ENCODE measurements at places on chromosomes 5 and 9.

DNA sequence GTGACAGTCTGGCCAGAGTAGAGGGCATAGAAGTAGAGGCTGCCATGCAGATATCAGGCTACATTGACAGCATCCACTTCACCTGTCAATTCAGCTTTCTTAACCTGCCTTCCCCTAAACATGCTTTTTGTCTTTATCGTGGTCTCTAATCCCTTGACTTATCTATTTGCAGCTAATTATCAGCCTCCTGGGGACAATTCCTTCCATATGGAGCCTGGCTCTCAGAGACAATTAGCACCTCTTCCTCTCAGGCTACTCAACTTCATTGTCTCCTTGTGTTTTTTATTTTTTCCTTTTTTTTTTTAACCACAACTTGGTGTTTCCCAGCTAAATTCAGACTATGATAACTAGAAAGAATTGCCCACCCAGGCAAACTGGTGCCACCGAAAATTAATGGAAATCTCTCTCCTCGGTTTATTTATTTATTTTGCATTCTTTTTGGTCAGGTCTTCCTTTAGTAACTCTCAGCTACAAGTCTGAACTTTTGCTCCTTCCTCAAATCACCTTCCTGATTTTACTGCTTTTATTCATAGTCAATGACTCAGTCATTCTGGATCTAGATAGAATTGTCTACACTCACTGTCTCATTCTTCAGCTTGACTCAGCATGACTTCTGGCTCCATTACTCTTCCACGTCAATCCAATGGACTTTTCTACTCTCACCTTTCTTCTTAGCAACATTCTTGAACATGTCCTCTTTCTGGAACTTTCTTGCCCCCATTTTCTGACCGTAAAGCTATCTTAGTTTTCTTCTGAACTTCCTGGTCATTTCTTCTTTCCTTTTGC, 63.0 kb upstream of the BASP1 start:
- DNase-seq = peak; percentile 91

DNA sequence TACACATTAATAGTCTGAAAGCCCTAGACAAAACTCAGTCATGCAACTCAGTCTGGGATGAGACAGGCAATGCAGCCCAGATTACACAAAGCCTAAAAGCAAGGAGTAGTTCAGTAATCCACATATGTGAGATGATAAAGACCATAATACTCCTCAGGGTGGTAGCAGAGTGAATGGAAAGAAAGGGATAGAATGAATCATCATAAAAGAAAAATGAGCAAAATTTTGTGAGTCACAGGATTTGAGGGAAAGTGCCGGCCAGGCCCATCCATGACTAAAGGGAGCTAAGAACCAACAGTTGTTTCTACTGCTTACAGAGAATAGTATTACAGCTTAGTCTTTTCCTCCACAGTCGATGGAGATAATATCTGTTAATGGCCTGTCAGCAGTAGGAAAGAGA, 90.0 kb upstream of the POU5F2 start:
- DNase-seq = peak; percentile 93

GRCh38 chr5:135233477-135233876, 165.6 kb downstream of the MACROH2A1 start:
- DNase-seq = no peak

GRCh38 chr9:89999176-89999533, 394.3 kb downstream of the GADD45G start:
- DNase-seq = no peak

DNA sequence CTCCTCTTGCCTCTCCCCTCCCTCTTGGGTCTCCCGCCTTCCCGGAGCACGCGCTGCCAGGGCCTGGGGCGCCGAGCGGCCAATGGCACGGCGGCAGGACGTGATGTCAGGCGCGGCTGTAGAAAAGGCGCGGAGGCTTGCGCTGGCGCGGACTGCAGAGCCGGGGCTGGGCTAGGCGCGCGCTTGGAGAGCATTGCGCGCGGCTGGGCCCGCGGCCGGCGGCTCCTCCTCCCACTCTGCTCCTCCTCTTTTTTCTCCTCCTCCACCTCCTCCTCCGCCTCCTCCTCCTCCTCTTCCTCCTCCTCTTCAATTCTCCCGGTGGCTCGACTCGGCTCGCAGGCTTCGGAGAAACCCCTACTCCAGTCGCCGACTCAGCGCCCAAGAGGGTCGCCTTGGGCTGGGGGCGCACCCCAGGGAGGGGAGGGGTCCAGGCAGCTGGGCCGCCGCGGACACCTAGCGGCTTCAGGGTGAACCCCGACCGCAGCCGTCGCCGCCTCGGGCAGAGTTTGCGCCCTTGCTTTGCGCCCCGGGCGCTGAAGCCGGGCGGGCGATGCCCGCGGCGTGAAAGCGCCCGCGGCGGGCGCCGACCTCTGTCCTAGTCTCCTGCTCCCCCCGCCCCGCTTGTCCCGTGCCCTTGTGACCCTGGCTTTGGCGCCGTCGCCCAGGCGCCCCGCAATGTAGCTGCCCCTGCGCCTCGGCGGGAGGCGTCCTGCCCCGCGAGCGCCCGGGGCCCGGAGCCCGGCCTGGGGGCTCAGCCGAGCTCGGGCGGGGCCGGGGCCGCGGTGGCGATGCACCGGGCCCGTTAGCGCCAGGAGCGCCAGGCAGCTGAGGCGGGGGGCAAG, at the start of gene LHX2:
TSS of gene LHX2 (plus strand) at position 309 of the 842 bp plus-strand sequence. CDS start 581 bp downstream, outside the sequence.
- DNase-seq = peak; percentile 89

DNA sequence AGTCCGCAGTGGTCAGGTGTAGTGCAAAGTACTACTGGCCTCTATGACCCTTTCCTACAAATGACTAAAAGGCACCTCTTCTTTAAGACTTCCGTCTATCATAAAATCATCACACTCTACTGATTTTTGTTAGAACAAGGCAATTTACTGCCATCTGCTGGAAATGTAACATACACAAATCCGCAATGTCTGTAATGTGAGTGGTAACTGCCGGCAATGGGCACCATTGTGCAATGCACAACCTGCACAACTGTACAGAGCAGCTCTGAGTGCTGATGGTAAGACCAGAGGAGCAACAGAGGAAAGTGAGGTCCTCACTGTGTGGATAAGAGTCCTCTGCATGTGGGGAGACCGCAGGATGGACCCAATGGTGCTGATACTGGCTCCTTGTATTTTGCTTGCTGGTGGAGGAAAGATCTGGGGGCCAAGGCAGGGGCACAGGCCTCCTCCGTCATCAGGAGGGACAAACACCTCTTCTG, 103.7 kb downstream of the ATPSCKMT start:
- DNase-seq = peak; percentile 49

DNA sequence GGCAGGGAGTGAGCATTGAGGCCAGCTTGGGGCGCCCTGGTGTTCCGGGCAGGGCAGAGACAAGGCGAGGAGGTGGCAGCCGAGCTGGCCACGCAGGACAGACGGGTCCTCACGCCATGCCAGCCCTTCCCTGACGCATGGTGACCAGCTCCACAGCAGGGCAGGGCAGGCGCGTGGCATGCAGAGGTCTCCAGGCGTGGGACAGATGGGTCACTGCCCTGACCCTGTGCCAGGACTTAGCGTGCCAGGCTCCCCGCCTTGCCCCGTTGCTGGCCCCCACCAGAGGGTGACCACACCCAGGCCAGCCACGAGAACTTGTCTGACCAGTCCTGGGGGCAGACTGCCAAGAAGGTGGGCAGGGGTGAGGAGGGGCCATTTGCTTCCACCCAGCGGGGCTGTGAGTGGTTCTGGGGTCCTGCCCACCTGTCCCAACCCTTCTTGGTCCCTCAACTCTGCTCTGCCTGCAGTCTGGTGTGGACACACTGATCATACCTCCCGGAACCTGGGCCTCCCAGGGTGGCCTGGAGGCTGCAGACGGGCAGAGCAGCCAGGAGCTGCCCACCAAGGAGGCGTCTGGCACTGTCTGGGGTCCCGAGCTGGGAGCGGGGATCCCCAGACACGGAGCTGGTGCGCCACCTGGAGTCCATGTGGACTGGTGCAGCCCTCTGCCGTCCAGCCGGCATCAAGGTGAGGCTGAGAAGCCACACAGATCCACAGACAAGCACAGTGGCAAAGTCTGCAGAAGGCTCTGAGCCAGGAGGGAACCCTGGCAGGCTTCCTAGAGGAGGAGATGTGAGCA, at the start of gene RNF224:
TSS of gene RNF224 (plus strand) at position 449 of the 799 bp plus-strand sequence. CDS start 834 bp downstream, outside the sequence.
- peak; percentile 64 for DNase-seq

DNA sequence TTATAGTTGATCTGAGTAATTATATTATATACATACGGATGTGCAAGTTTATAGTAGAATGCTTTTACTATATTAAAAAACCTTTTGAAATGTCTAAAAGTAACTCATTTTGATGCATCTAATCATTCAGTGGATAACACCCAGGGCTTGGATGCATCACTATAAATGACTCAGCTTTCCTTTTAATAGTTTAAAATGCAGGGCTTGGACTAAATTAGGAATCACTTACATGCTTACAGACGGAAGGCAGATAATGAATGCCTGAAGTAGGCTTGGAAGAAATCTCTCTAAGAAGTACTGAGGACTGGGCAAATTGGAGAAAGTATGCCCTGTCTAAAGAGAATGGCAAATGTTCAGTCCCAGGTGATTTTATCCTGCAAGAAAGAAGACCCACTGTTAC, 362.5 kb upstream of the CCNH start:
- no peak for DNase-seq

DNA sequence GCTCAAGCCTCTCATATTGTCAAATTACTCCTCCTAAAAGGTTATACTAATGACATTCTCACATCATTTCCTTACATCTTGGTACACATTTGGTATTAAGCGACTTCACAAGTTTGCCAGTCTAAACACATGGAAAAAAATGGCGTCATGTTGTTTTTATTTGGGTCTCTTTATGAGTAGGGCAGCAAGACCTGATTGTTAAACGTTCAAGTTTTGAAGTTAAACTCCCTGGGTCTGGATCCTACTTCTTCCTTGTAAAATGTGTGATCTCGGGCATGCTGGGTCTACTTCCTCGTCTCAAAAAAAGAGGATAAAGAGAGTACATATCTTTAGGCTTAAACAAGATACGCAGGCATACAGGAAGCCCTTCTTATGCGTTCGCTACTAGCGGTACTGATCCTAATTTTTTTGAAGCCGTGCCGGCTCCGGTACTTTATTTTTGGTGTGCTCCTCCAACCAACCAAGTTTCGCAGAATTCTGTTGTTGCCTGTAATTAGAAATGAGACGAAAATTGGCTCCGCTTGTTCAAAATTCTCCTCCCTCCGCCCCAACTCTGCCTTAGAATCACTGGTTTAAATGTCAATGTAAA, 596 bp upstream of the CDC37L1 start:
- peak; percentile 41 for DNase-seq

DNA sequence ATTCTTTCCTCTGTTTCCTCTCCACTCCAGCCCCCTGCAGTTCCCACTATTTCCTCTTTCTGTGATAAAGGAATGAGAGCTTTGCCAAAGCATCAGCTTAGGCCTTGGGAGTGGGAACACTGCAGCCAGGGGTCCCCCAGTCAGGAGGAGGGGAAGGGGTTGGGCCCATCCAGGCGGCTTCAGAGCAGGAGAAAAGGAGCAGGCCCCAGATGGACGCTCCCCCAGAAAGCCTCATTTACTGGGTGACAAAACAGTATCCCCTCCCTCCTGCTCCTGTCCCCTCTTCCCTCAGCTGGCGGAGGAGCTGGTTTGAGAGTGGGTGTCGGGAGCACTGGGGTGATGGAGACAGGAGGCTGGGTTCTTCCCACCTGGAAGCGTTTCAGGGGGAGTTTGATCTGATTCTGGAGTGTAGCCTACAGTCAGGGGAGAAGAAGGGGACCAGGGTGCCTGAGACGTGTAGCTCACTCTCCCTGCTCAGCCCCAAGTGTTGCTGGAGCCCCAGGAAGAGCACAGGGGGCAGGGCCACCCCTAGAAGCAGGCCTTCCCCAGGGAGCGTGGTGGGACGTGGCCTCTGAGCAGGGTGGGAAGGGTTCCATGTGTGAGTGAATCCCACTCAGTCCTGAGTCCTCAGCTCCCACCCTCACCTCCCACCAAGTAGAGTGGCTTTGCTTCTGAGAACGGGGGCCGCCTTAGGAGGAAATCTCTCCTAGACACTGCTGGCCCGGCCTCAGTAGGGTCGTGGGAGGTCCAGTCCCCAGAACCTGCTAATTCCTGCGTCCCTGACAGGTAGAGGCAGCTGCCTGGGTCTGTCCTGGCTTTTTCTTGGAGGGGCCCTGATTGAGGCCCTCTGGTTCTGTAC, 173.1 kb downstream of the CACNA1B start:
- no peak for DNase-seq

DNA sequence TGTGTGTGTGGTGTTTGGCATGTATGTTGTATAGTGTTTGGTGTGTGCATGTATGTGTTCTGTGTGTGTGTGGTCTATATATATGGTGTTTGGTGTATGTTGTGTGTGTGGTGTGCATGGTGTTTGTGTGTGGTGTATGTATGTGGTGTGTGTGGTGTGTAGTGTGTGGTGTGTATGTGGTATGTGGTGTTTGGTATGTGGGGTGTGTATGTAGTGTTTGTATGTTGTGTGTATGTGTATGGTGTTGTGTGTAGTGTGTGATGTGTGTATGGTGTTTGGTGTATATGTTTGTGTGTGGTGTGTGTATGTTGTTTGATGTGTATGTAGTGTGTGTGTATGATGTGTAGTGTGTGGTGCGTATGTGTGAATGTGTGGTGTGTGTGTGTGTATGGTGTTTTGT, 78.8 kb downstream of the HMCN2 start:
- no peak for DNase-seq

DNA sequence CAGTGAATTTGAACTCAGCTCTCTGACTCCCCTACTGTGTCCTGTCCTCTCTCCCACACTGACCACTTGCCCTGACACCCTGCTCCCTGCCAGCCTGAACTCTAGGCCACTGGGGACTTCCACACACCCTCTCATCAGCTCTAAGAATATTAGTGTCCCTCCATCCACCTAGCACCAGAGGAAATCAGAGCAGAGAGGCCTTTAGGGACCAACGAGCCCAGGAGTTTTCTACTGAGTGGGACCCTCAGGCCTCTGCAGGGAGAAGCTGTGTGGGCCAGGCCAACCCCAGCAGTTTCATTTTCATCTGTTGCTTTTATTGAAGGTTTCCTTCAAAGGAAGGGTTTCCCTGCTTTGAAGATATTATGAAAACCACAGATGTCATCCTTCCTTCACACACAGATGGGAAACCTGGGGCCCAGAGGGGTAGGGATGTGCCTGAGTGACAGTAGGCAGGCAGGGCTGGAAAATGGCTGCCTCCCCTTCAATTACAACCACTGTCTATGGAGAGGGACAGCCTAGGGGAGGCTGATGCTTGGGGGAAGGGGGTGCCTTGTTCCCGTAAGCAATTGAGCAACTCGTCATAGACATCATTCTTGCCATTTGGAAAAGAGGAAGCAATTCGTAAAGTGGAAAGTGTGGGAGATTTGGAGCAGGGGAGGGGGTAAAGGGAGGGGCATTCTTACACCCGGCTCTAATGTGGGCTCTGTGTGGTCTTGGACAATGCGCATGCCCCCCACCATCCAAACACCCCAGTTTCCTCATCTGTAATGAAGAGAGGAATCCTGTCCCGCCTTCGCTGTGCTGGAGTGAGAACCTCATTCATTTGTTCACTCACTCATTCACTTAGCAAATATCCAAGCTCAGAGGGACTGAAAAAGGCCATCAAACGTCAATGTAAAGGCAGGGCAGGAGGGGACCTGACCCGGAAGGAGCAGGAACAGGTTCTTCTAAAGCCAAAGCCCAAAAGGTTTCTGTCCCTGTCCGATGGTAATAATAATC, 3.9 kb downstream of the GLIPR2 start:
- peak; percentile 29 for DNase-seq

- DNase-seq = no peak
Observed at GRCh38 chr5:148760945-148761638, 65.3 kb upstream of the ADRB2 start.
